ENCODE measurements at places on chromosomes 7 and 10. TPM values are rescaled to one million over a fixed set of nuclear protein-coding genes. Genes with fewer than 3 reads are reported as not detected.

PRF1 gene
- 1.1 TPM for total RNA-seq

PIK3CG gene
- total RNA-seq = 0.73 TPM

JCAD gene
- total RNA-seq = 4.2 TPM

HOXA11 gene
- not detected for total RNA-seq

GRCh38 chr10:35821339-35821911, 179.3 kb upstream of the FZD8 start:
- DNase-seq = no peak

DNA sequence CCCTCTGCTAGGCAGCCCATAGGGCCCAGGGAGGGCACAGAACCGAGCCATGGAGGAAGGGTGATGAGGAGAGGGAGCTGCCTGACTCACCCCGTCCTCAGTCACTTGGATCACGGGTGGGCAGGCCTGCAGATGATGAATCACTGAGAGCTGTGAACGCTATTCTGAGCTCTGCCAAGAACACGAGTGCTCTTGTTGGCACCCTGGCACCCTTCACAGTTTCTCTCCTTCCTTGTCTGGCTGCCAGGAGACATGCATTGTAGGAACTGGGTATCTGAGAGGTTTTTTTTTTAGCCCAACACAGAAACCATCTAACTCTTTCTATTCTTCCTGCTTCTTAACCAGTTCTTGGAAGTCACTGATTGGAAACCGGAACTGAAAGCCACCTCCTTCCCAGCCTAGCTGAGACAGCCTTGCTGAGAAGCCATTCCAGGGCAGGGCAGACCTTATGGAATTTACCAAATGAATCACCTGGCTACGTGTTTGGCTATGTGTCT, 82.1 kb downstream of the SLC37A3 start:
- peak; percentile 43 for DNase-seq

DNA sequence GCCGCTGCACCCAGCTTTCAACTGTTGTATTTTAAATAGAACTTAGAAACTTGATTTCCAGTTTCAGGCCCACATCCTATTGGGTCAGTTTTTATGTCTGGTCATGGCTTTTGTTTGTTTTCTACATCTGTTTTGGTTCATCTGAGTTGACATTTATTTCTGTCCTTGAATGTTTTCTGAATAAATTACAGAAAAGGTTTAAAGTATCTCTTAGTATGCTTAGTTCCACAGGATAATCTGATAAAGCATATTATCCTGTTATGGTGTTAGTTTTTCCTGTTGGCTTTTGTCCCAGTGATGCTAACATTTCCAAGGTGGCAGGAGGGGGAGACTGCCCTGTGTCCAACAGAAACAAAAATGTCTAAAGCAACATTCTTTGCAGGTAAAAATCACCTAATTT, 733.2 kb downstream of the INHBA start:
- DNase-seq = no peak

GRCh38 chr10:19411119-19411518, 362.5 kb downstream of the MALRD1 start:
- no peak for DNase-seq

DNA sequence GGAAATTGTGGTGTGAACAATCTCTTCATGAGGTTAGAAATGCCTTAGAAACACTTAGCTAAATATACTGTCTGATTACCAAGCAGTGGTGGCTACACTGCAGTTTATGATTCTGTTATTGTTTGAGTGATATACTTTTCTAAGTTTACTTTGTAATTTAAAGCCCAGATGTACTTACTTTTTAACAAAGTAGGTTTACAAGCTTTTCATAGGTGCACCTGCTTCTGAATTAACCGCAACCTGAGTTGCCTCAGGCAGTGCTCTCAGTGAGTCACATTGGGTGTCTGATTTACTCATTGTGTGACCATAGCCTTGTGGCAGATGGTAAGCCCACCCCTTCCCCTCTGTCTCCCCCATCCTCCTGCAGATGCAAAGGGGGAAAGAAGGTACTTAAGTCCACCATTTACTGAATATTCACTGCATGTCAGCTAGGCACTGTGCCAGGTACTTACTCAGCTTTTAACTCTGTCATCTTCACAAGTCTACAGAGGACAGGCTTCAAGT, 9.0 kb downstream of the MTURN start:
- no peak for DNase-seq

DNA sequence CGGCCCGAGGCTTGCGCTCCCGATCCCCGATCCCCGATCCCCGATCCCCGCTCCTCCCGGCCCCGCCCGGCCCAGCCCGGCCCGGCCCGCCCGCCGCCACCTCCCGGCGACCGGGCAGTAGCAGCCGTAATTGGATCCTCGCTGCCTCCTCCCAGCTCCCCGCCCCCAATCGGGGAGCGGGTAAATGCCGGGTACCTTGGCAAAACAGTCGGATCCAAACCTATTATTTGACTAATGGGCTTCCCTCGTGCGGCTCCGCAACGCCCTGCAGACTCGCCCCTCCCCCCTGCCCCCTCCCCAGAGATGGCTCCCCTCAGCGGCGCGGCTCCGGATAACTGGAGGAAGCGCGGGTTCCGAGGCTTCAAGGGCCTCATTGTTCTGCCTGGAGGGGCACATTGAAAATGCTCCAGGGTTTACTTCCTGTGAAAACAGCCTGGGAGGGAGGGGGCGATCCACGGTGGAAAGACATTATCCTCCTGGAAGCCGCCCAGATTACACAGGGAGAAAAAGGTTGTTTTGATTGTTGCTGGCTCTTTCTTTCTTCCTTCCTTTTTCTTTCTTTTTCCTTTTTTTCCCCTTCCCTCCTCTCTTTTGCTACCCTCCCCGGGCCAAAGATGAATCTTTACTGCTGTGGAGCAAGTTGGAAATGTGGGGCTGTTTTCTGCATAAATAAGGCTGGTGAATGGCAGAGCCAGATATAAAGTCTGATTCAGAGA, 94.7 kb upstream of the ZMIZ1 start:
- no peak for DNase-seq

DNA sequence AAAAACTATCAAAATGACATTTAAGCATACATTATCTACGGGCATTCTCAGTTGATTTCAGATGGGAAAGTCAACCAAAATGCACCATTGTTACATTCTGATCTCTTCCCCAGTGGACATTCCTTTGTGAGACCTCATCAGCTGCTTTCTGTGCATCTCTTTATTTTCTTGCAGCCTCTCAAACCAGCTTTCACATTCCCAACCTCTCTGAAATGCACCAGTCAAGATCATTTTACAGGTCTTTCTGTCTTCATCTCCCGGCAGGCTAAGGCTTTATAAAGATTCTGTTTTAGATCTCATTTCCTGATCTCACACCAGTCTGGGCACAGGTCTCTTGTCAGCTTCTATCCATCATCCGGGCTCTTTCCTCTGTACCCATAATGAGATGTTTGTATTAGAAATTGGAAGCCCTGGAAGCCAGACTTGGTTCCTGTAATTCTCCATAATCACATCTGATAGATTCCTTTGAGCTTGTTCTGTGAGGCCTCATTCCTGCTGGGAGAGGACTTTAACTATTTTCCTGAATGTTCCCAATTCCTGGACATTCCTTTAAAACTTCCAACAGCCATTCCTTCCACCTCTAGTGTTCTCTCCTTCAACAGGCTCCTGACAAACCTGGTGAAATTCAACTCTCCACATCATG, 44.3 kb upstream of the ARL4A start:
- DNase-seq = no peak

DNA sequence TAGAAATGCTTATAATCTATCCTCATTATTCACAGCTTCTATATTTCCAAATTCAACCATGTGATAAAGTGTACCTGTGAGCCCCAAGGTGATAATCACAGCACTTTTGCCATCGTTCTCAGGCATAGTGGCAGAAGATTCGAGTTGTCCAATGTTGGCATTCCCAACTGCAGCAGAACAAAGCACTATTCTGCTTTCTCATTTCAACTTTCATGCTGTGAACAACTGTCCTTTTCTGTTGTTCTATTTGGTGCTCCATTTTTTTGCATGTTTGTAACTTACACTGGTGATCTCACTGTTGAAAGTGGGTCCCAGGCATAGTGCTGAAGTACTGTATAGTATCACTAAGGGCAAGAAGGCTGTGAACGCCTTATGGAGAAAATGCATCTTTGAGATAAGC, 438.2 kb downstream of the PAXIP1 start:
- DNase-seq = no peak

DNA sequence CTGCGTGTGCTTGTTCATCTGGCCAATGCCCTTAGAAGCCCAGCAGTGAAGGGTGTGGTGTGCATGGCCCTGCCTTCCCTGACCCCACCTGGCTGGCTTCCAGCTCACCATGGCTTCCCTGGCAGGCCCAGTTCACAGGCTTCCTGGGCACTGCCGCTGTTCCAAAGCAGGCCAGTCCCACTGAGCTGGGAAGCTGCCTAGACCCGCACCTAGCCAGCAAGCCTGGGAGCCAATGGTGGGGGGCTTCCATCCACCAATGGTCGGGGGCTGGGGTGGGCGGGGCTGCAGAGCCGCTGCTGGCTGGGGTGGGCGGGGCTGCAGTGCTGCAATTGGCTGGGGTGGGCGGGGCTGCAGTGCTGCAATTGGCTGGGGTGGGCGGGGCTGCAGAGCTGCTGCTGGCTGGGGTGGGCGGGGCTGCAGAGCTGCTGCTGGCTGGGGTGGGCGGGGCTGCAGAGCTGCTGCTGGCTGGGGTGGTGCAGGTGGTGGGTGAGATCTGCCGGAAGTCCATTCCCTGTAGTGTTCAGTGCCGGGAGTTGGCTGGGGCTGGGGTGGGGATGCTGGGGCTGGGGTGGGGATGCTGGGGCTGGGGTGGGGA, 12.4 kb downstream of the CALY start:
- peak; percentile 67 for DNase-seq

All from left lobe of liver (tissue), 2 donors.